ENCODE measurements at places on chromosomes 7 and 10.

GRCh38 chr7:116522247-116522646, 2.6 kb upstream of the CAV1 start:
- peaks cover 66% of the 10 kb centered on the region for H3K27me3 ChIP-seq
- no peaks in the 10 kb centered on the region for H3K36me3 ChIP-seq
- no peak overlapping the region for H3K27ac ChIP-seq
- DNase-seq, result no peak

GRCh38 chr10:21368022-21368582, 157.4 kb downstream of the SKIDA1 start:
- no peaks in the 10 kb centered on the region for H3K27me3 ChIP-seq
- DNase-seq, result no peak
- H3K4me3 ChIP-seq, result no peak overlapping the region
- H3K4me1 ChIP-seq, result peaks cover 7% of the 10 kb centered on the region

- no peak overlapping the region for H3K4me3 ChIP-seq
- no peak overlapping the region for H3K27ac ChIP-seq
- H3K27me3 ChIP-seq, result peaks cover 83% of the 10 kb centered on the region
- DNase-seq, result no peak
These were observed 5.1 kb downstream of the HOXA13 start for GRCh38 chr7:27194686-27195379.

DNA sequence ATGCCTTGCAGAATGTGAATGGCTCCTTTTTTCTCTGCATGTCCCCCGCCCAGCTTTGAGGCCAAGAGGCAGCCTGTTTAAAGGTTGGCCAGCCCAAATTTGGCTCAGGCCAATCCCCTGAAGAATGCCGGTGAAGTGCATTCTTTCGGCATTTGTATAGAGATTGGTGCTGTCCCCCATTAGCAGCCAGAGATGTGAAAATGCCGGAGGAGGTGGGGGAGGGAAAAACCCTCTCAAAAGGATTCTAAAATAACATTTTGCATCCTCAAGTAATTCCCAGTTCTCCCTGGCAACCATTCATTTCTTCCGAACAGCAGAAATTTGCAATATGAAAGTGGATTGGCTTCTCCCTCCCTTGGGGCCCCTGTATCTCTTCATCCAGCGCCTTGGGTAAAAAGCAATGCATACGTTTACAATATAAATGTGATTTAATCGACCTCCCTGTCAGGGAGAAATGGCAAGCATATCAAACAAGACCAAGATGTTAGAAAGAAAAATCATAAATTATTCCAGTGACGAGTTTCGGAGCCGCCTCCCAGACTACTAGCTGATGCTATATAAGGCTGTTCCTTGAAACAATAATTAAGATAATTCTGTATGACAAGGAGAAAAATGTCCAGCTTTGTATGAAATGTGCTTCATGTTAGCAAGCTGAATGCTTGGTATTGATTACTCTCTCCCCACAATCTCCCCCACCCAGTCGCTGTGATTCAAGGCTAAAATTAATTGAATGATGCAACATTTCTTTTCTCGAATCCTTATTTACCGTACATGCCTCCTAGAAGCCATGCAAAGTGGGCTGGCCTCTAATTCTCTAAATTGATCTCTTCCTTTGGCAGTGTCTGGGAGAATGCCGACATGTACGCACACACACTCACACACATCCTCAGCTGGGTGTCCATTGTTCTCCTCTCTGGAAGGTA, 323.7 kb downstream of the RPS24 start:
- no peak for DNase-seq
- no peaks in the 10 kb centered on the region for H3K27me3 ChIP-seq
- no peaks in the 10 kb centered on the region for H3K36me3 ChIP-seq

DNA sequence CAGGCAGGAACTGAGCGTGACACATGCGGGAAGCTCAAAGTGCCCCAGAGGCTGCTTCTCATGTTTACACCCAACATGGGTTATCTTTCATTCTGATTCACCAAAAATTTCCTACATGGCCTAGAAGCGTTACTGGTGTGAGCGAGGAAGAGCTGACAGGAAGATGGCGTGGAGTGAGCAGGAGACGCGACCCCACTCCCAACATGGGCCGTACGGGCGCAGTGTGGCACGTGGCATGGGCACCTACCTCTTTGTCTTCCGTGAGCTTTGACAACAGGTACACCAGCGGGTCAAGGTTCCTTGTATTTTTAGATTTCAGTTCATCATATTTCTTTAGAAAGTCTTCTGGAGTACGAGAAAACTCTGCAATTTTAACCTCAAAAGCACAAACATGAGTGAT, 8.9 kb downstream of the TUBGCP2 start:
- H3K36me3 ChIP-seq, result peaks cover 40% of the 10 kb centered on the region
- DNase-seq, result no peak
- H3K4me3 ChIP-seq, result no peak overlapping the region
- H3K27ac ChIP-seq, result no peak overlapping the region
- no peaks in the 10 kb centered on the region for H3K27me3 ChIP-seq
- H3K4me1 ChIP-seq, result peaks cover 6% of the 10 kb centered on the region

DNA sequence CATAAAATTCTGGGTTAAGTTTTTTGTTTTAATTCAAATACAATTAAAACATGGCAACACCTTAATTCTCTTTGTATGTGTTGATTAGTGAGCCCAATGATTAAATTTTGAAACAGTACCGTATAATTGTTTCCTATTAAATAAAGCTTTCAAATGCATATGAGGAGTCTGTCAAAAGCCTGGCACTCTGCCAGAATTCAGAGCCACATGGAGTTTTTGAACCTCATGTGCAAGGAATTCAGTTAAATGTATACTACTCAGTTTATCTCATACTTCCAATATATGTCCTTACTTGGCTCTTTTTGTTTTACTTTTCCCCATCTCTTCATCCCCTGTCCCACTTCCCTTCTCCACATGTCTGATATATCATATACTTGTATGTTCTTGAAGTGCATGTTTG, 165.6 kb upstream of the FAM3C start:
- H3K4me3 ChIP-seq, result no peak overlapping the region
- H3K27me3 ChIP-seq, result peaks cover 7% of the 10 kb centered on the region

- peaks cover 28% of the 10 kb centered on the region for H3K27me3 ChIP-seq
- DNase-seq, result no peak
- H3K36me3 ChIP-seq, result peaks cover 3% of the 10 kb centered on the region
- H3K4me1 ChIP-seq, result peaks cover 24% of the 10 kb centered on the region
- no peak overlapping the region for H3K4me3 ChIP-seq
- no peak overlapping the region for H3K27ac ChIP-seq
These were observed 21.1 kb upstream of the PSMG3 start for GRCh38 chr7:1590887-1591286.

- peaks cover 29% of the 10 kb centered on the region for H3K4me1 ChIP-seq
- peak overlapping the region; percentile 39 for H3K27ac ChIP-seq
- peaks cover 62% of the 10 kb centered on the region for H3K36me3 ChIP-seq
These were observed 12.6 kb downstream of the PDAP1 start for GRCh38 chr7:99395616-99396327.

DNA sequence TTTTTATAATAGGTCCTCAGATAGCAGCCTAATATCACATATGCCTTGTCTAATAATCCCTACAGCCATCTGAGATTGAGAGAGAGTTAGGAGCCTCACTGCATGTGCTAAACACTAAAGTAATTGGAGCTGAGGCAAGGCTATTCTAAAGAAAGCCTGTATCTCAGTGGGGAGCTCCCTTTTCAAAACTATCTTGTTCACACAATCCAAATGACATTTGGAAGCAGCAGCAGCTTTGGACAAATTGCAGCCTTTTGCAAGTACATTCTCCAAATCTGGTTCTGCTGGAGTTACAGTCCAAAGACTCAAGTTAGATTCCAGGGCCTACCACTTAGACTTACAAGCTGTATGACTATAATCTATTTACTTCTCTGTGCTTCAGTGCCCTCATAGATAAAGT, 104.5 kb downstream of the MACC1 start:
- H3K27me3 ChIP-seq, result no peaks in the 10 kb centered on the region
- DNase-seq, result no peak
- H3K4me3 ChIP-seq, result no peak overlapping the region
- H3K4me1 ChIP-seq, result peaks cover 20% of the 10 kb centered on the region
- no peak overlapping the region for H3K27ac ChIP-seq

- no peaks in the 10 kb centered on the region for H3K36me3 ChIP-seq
- peaks cover 2% of the 10 kb centered on the region for H3K27me3 ChIP-seq
- H3K4me1 ChIP-seq, result no peaks in the 10 kb centered on the region
- DNase-seq, result no peak
These were observed 67.8 kb upstream of the CSTF2T start for GRCh38 chr10:51767103-51767763.

- H3K4me3 ChIP-seq, result peak overlapping the region; percentile 97
- H3K27me3 ChIP-seq, result no peaks in the 10 kb centered on the region
- DNase-seq, result no peak
- peak overlapping the region; percentile 95 for H3K27ac ChIP-seq
These were observed 944 bp downstream of the AVL9 start for GRCh38 chr7:32496052-32496813.

DNA sequence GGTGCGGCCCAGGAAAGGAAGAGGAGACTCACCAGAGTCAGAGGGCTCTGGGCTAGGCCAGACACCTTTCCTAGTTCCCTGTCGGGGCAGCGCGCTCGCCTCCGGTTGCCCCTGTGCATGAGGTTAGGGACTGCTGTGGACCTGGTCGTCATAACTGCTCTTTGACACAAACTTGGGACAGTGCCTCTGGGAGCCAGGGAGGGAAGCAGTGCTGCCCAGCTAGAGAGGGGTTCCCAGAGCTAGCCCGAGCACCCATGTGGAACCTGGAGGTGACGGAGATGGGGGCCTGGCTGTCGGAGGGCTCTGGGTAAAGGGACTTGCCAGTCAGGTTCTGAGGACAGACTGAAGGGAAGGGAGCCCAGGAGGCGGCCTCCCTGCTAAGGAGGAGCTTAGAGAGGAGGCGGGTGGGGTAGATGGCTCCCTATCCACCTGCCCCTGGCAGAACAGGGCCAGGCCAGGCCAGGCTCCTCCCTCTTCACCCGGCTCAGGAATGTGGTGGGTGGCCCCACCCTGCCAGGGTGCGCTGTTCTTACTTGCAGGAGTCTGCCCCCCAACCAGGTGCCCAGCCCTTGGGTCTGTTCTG, 29.7 kb downstream of the AGAP3 start:
- no peak overlapping the region for H3K27ac ChIP-seq
- peak overlapping the region; percentile 11 for H3K4me3 ChIP-seq
- DNase-seq, result no peak
- peaks cover 9% of the 10 kb centered on the region for H3K27me3 ChIP-seq
- peaks cover 2% of the 10 kb centered on the region for H3K36me3 ChIP-seq
- H3K4me1 ChIP-seq, result peaks cover 4% of the 10 kb centered on the region

- H3K4me1 ChIP-seq, result no peaks in the 10 kb centered on the region
- no peak overlapping the region for H3K4me3 ChIP-seq
- H3K27ac ChIP-seq, result no peak overlapping the region
These were observed 59.9 kb downstream of the MKX start for GRCh38 chr10:27685681-27686080.

GRCh38 chr7:149286811-149287400, 24.9 kb downstream of the ZNF783 start:
- H3K27me3 ChIP-seq, result no peaks in the 10 kb centered on the region
- peaks cover 33% of the 10 kb centered on the region for H3K4me1 ChIP-seq
- no peak for DNase-seq
- peaks cover 7% of the 10 kb centered on the region for H3K36me3 ChIP-seq
- no peak overlapping the region for H3K4me3 ChIP-seq
- H3K27ac ChIP-seq, result no peak overlapping the region

- no peaks in the 10 kb centered on the region for H3K27me3 ChIP-seq
- no peaks in the 10 kb centered on the region for H3K36me3 ChIP-seq
- H3K27ac ChIP-seq, result no peak overlapping the region
- no peak for DNase-seq
These were observed 3.0 kb upstream of the PSAP start for GRCh38 chr10:71854031-71854430.

DNA sequence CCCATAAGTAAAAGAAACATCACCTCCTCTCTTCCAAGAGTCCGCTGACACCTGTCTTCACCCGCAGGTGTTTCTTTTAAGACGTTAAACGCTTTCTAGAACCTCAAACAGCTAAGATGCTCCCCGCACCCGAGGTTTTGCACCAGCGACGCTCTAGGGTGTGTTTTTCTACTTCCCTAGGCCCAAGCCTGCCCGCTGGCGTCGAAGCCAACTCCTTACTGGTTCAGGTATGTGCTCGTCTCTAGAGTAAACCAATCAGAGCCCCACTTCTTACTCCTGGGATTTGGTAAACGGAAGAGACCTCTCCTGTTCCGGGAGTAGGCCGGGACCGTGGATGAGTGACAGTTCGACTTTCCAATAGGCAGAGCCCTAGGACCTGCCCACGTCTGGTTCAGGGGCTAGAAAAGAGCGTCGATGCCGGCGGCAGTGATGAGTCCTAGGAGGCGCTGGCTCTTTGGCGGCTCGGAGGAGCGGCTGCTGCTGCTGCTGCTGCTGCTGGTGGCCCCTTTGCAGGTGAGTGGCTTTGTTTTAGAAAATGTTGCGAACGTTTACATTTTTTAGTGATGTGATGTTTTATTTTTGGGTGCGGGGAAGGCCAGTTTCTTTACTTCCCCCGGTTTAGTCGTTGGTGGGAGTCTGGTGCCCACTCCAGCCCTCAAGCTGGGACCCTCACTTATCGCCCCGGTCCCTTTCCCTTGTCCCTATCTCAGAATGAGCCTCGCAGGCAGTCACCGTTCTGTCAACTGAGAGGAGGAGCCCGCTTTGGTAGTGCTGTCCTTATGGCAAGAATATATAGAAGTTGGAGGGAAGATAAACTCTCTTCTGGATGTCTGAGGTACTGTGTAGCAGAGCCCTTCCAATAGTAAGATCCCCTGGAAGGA, at the start of gene BPGM:
Gene BPGM (plus strand): TSS at position 429 of the 881 bp plus-strand sequence. CDS start 14,655 bp downstream, outside the sequence.
- H3K27me3 ChIP-seq, result no peaks in the 10 kb centered on the region
- no peak within 1 kb of the TSS for H3K27ac ChIP-seq
- peak; percentile 91 for DNase-seq
- peaks cover 7% of the 10 kb centered on the region for H3K36me3 ChIP-seq
